ENCODE measurements at places on chromosomes 6 and 20.

DNA sequence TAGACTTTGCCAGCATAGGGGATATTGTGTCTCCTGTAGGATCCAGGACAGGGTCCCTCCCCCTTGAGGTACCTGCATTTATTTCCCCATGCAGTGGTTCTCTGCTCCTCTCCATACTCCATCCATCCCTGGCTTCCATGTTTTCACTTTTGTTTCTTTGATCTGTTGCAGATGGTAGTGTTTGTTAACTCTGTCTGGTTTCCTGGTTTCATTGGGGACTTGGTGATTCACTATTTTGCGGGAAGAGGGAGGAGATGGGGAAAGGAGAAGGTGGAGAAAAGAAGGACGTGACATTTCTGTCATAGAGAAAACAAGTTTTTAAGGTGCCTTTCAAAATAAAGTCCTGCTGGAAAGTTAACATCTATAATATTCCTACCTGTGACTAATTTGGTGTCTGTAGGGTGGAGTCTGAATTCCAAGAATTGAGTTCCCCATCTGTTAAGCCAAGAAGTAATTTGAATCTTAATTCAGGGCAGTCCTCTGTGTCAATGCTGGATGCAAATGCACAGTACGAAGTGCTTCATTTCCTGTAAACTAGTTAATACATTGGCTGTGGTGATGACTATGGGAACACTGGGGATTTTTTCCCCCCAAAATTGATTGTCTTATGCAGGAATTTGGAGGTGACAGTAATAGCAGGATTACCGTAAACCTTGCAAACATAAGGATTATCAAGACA, 6.9 kb upstream of the RNF144B start:
- DNase-seq: no peak

DNA sequence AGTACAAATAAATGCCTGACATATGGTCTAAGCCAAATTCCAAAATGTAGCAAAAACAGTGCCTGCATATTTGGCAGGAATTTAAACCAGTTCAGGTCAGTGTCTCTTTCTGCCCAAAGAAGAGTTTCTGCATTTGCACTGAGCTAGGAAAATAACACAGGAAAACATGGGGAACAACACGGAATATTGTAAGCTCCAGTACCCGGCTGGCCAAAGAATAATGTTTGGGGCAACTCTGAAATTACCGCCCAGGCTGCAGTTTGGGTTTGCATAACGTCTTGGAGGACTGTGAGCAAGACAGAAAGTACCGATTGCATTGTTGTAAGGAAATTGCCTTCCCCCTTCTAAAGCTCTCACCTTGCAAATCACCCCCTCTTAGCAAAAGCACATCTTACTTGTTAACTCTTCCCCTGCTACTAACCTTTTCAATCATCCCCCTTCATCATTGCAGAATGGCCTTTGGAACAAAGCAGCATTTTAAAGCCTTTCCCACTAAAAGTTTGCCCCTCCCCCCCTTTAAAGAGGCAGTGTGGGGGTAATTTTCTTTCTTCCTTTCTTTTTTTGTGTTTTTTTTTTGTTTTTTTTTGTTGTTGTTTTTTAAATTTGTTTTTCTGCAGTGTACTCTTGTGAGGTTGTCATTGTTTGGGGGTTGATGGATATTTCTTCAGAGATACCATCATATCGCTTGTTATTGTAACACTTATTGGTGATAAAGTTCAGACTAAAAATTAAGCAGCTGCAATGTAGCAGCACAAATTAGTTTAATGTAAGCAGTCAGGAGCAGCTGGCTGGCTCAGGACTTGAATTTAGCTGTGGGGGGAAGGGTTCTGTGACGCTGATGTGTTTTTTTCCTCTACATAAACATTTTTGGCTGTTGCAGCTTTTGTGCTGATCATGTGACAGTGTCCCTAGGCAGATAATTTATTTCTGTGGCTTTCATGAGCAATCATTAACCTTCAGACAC, 100.0 kb upstream of the CITED2 start:
- DNase-seq: no peak

GRCh38 chr20:54585217-54585616, 109.8 kb downstream of the DOK5 start:
- DNase-seq: no peak

- DNase-seq: no peak
These were observed 13.5 kb downstream of the GPR63 start for GRCh38 chr6:96823743-96824142.

DNA sequence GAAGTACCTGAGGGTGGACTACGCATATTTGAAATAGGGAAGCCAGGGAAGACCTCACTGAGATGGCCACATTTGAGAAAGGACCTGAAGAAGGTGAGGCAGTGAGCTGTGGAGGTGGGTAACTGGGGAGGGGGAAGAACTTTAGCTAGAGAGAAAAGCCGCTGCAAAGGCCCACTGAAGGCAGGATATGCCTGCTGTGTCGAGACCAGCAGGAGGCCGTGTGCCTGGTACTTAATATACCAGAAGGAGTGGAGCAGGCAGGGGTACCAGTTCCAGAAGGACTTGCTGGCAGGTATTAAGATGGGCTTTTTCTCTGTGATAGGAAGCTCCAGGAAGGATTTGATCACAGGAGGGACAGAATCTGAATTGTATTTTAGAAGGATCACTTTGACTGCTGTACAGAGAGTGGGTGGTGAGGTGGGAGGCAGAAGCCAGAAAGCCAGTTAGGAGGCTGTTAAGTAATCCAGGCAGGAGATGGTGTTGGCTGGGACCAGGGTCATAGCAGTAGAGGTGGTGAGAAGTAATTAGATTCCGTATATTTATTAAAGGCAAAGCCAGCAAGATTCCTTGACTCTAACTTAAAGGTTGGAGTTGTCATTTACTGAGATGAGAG, 54.2 kb upstream of the FANCE start:
- no peak for DNase-seq
